AG08395 (cell line): ENCODE measurements at places on chromosomes 11 and 22.

DNA sequence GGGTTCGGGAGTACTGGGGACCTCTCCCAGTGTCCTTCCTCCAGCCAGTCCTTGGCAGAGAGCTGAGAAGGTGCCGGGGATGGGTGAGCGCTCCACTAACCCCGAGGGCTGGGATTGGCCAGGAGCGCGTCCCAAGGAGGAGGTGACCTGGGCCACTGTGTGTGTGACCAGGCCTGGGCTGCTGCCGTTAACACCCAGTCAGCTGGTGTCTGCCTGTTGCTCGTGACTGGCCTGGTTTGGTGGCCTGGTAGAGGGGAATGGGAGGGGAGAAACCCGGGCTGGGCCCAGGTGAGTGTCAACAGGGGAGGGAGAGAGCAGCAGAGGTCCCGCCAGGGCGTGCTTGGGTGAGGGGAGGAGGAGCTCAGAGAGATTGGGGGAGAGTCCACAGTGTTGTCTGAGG, 29.9 kb upstream of the GRAMD4 start:
- DNase-seq = no peak

- no peak for DNase-seq
These were observed 42.2 kb downstream of the NUP98 start for GRCh38 chr11:3755151-3755550.

GRCh38 chr11:126719740-126720139, 280.8 kb downstream of the KIRREL3 start:
- DNase-seq = peak; percentile 33

DNA sequence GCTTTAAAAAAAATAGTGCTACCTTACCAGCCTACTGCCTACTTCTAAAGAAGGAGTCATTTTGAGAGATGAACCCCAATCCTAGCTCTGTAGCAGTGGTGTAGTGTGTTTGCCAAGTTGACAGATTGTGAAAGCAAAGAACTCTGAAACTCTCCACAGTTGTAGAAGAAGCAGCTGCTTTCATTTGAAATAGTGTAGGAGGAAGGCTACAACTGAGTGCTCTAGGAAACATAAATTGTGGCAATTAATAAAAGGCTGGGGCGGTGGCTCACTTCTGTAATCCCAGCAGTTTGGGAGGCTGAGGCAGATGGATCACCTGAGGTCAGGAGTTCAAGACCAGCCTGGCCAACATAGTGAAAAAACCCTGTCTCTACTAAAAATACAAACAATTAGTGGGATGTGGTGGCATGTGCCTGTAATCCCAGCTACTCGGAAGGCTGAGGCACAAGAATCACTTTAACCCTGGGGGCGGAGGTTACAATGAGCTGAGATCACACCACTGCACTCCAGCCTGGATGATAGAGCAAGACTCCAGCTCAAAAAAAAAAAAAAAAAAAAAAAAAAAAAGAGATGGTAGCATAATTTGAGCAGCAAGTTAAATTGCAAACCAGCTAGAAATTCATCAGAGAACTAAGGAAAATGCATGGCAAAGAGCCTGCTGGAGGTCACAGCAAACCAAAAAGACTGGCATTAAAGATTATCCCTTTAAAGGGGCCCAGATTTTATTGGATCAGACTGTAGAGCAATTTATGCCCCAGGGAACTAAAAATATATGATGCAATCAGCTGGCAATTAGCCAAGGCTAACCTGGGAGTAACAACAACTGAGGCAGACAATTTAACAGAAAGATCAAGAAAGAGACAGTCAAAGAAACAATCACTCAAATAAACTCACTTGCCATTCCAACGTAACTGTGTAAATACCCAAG, 112.6 kb downstream of the LUZP2 start:
- DNase-seq = no peak
